ENCODE measurements at places on chromosomes 6 and 20.

DNA sequence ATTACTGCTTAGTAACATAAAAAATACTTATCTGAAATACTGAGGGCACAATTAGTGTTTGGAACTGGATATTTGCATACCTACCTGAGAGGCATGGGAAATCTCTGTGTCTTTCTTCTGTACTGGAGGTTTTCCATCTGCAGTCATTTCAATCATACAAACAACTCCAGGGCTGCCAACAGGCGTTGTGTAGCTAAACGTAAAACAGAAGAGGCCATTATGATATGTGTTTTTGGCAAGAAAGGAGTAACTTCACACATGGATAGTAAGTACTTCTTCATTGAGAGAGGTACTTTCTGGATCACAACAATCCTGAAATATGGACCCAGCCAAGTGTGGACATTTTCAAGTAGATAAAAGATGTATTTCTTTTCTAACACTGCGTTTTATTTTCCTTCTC is 363.4 kb downstream of the PHF3 start:
- DNase-seq = no peak

DNA sequence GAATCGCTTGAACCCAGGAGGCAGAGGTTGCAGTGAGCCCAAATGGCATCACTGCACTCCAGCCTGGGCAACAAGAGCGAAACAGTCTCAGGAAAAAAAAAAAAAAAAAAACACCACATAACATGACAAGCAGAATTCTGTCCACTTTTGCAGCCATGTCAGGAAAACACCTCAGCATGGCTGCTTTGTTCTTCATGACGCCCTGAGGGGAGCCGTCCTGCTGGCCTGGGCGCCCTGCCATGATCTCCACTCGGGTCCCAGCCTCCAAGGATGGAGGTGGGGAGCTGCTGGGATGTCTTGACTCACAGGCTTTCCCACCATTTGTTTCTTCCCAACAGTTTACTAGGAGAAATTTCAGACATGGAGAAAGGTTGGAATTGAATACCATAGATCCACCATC is 42.2 kb downstream of the SNX9 start:
- no peak for DNase-seq

- DNase-seq = no peak
These were observed 111.1 kb upstream of the DUSP22 start for GRCh38 chr6:181049-181654.

GRCh38 chr6:32092760-32093497 is 16.2 kb downstream of the TNXB start:
- DNase-seq = no peak

DNA sequence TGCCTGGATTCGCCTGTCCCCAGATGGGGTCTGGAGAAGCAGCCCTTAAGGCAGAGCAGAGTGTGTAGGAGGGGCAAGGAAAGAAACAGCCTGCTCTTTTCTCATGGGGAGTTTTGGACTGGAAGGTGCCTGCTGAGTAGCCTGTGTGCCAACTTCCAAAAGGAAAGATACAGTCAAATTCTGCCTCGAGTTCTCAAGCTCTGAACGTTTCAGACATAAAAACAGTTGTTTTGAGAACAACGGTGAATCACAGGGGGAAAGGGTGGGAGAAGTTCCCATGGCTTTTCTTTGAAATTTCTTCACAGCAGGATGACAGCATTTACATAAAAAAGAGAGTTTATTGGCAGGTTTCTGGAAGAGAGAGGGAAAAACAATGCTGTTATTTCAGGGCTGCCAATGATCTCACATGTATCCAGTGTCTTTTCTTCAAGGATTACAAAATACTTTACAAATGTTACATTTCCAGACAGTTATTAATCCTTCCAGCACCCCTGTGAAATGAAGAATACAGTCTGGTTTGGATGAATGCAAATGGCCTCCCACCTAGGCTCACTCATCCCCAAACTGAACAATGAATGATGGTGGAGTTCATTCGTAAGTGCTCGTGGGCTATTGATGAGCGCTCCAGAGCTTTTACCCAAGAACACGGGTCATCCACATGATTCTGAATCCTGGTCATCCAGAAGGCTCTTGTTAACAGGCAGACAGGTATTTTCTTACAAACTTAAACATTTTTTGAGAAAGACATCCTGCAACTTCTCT is 33.8 kb upstream of the ECI2 start:
- DNase-seq = no peak

- DNase-seq = no peak
These were observed 82.8 kb downstream of the FAM83B start for GRCh38 chr6:54929245-54929909.

DNA sequence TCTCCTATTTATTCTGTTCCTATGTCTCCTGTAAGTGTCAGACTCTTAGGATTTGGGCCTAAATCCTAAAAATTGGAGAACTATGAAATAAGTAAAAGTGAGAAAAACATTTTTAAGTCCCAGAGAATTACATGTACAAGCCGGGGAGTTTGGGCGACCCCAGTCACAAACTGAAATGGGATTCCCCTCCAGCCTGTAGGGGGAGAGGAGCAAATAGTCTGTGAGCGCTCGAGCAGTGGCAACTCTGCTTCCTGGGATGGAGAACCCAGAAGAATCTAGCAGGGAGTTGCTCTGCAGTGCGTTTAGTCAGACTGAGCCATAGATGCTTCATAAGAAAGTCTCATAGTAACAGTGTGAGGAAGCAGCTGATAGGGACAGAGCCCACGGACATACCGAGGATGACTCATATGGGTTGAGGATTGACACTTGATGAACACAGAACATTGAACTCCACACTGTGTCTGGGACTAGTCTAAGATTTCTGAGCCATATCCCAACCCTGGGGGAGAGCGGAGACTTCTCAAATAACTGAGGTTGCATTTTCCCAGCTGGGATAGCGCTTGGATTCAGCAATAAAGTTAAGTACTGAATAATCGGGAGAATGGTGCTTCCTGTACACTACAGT is 437.2 kb downstream of the BCKDHB start:
- no peak for DNase-seq

DNA sequence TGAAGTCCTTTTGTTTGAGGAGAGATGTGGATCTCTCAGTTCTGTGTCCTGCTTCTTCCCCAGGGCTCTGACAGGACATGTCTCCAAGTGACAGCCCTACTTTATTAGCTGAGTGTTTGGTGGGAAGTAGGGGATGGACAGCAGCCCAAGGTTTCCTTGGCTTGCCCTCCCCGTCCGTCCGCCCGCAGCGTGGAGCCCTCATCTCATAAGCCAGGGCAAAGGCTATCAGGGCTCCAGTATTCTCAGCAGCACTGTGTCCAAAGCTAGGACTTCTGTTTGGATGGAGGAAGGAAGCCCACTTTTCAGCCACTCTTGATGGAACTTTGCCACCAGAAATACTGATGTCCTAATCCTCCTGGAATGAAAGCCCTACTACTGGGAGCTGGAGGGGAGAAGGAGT is 13.6 kb downstream of the CDC5L start:
- no peak for DNase-seq

GRCh38 chr20:23024701-23025100 is 10.4 kb upstream of the SSTR4 start:
- no peak for DNase-seq

GRCh38 chr6:169208011-169208410 is 45.6 kb downstream of the THBS2 start:
- DNase-seq = no peak

DNA sequence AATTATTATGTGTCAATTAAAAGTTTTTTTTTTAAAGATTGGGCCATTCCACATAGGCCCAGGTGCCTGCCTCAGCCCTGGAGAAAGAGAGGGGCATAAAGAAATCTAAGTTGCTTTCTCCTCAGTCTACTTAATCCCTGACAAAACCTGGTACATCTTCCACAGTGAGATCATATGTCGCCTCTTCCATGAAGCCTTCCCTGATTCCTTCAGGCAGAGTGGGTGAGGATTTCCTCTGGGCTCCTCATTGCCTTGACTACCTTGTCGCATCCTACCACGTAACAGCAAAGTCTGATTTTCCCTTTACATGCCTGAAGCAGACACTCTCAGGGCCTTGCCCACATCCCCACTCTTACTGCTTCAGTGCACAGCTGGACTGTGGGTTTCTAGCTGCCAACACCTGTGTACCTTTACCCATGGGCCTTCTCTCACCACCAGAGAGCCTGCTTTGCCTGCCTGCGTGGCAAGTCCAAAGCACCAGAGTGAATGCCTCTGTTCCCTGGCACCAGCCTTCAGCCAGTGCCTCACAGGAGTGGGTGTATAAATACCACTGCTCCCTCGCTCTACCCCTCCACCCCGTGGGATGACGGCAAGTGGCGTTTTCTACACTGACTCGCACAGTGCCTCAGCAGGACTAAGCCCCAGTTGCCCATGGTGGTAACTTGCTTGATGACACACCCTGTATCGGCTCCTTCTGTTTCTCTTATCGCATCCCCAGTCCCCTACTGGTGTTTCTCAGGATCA is 68.0 kb downstream of the EYA2 start:
- DNase-seq = no peak

GRCh38 chr20:52090035-52090434 is 101.5 kb downstream of the ZFP64 start:
- no peak for DNase-seq

DNA sequence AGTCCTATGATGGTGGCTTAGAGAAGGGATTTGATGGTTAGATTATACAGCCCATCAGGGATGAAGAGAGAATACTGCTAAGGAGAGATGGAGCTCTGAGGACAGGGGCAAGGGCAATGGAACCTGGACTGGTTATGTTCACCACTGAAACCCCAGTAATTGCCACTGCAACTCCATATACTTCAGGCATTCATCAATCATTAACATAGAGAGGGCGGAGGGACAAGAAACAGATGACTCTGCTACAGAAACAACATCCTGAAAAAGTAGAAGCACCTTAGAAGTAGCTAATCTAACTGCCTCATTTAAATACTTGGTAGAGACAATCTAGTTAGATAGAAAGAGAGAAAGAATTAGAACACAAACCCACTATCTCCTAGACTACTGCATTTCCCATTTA is 89.8 kb downstream of the MDN1 start:
- no peak for DNase-seq

- no peak for DNase-seq
These were observed 395.8 kb upstream of the MARCKS start for GRCh38 chr6:113461153-113461932.

DNA sequence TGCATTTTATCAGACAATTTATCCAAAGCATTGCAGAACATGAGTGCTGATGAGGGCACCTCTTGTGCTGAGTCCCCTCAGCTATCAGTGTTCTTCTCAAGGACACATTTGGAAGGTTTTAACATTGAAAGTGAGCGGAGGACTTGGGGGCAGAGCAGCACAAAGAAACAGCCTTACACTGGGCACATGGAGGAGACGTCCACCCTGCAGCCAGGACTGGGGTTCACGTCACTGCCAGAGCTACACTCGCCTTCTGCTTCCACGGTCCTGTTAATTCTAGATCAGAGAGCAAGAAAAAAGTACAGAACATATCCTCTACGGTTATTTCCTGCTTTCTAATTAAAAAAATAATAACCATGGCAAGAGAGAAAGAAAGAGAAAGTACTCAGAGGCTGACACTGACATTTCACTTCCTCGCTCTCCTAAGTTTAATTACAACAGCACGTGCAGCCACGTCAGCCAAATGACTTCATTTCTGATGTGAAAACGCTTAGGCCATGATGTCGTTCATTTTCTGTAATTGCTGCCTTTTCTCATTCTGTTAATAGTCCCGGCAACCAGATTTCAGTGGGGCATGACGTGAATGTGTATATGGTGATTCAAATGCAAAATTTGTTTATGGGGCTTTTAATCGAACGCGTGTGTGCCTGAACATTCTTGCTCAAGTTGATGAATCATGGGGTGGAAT is 5.1 kb downstream of the PRND start:
- no peak for DNase-seq

- no peak for DNase-seq
These were observed 379.5 kb upstream of the JAG1 start for GRCh38 chr20:11053310-11053709.

DNA sequence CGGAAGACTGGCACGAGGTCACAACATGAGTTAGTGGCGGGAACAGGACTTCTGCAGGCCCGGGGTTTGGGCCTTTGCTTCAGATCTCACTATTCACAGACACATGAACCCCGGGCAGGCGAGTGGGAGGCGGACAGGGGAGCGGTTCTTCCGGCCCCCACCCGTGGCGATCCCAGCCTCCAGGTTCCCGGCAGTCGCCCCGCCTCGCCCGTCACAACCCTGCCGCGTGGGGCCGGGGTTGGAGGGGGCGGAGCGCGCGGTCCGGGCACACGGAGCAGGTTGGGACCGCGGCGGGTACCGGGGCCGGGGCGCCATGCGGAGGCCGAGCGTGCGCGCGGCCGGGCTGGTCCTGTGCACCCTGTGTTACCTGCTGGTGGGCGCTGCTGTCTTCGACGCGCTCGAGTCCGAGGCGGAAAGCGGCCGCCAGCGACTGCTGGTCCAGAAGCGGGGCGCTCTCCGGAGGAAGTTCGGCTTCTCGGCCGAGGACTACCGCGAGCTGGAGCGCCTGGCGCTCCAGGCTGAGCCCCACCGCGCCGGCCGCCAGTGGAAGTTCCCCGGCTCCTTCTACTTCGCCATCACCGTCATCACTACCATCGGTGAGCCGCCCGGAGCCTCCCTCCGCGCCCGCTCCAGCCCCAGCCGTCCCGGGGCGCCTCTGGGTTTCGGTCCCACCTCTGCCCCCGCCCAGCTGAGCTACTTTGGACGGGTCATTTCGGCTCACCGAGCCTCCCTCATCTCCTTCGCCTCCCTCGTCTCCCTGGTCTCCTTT is at the start of gene KCNK15:
TSS of gene KCNK15 (plus strand) at position 268 of the 769 bp plus-strand sequence. CDS start at position 314, 46 bp downstream.
- no peak for DNase-seq

- no peak for DNase-seq
These were observed 24.4 kb downstream of the CAP2 start for GRCh38 chr6:17417817-17418216.

- no peak for DNase-seq
These were observed 39.9 kb upstream of the ZNF831 start for GRCh38 chr20:59123678-59124255.

GRCh38 chr20:3670511-3670910 is 7.3 kb upstream of the GFRA4 start:
- no peak for DNase-seq

DNA sequence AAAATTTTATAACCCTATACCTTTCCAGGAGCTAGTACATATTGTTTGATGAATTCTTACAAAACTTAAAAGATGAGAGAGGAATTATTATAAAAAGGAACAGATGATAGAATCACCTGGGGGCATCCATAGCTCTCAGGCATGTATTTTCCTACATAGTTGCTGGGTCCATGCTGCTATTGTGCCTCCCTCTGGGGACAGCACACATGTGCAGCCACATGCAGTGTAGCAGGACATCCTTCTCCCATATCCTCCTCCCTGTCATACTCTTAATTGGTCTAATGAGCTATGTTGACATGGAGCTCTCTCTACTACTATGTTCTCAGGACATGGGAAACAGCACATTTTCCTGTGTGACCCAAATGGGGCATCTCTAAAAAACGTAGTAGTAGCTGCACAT is 898.2 kb upstream of the MAP3K7 start:
- no peak for DNase-seq

- no peak for DNase-seq
These were observed 33.5 kb upstream of the LGSN start for GRCh38 chr6:63353286-63353630.

- DNase-seq = no peak
These were observed 72.8 kb upstream of the ECI2 start for GRCh38 chr6:4208158-4208557.

DNA sequence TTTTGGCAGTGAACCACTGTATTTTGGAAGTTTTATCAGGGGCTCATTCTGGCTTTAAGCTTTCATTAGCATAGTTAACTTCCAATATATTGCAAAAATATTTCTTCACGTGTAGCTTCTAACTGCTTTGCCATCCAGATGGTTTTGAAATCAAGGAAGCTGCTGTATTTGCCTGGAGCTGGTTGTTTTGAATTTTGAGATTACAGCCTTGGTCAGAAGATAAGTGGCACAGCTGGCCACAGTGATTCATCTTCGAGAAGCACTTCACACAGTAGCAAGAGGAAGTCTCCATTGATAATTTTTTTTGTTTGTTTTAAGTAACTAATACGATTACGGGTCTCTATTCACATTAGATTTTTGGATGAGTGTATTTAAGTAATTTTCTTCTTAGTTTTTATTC is 3.8 kb downstream of the APCDD1L start:
- no peak for DNase-seq
